Activated B cell treated with CpG ODN at 0.5 μM for 24 hours (primary cell): ENCODE measurements at places on chromosomes 5 and 9. TPM values are rescaled to one million over a fixed set of nuclear protein-coding genes. Genes with fewer than 3 reads are reported as not detected.

- H3K4me1 ChIP-seq: no peaks in the 10 kb centered on the region
- H3K4me3 ChIP-seq: no peak overlapping the region
- no peak overlapping the region for H3K27ac ChIP-seq
- no peaks in the 10 kb centered on the region for H3K36me3 ChIP-seq
- H3K27me3 ChIP-seq: no peaks in the 10 kb centered on the region
Observed at GRCh38 chr5:31232273-31232888, 38.9 kb downstream of the CDH6 start.

DNA sequence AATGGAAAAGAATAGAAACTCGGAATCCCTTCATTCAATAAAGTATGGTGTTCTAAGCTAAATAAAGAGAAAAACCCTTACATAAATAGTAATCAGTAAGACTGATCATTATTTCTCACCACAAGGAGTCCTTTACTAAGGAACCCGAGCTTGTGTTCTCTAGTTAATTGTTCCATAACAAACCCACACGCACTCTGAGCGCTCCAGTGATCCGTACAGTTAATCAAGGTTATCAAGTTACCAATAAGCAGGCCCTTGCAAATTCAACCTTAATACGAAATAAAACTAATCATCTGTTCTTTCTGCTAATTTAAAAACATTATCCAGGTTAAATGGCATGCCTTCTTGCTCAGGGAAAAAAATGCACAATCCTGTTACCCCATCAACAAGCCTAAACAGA lies 224.4 kb downstream of the FRMD3 start:
- no peak overlapping the region for H3K4me3 ChIP-seq
- no peaks in the 10 kb centered on the region for H3K4me1 ChIP-seq
- no peak overlapping the region for H3K27ac ChIP-seq

DNA sequence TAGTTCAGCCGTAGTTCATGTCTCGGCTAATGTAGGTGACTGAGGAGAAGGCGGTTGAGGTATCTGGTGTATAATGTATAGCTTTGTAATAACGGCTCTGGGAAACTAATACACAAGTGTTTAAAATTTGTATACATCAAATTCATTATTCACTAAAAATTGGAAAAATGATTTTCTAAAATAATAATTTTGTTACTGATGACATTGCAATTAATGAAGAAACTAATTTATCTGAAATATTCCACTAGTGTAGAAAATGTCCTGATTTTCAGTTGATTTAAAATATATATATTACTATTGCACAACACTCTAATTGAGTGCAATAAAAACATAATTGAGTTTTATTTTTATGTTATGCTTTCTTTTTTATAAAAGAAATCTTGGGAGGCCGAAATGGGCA lies 823.0 kb downstream of the TAF11L14 start:
- no peaks in the 10 kb centered on the region for H3K27me3 ChIP-seq
- H3K36me3 ChIP-seq: no peaks in the 10 kb centered on the region
- H3K4me3 ChIP-seq: no peak overlapping the region
- no peak for DNase-seq
- H3K27ac ChIP-seq: no peak overlapping the region
- H3K4me1 ChIP-seq: no peaks in the 10 kb centered on the region

DNA sequence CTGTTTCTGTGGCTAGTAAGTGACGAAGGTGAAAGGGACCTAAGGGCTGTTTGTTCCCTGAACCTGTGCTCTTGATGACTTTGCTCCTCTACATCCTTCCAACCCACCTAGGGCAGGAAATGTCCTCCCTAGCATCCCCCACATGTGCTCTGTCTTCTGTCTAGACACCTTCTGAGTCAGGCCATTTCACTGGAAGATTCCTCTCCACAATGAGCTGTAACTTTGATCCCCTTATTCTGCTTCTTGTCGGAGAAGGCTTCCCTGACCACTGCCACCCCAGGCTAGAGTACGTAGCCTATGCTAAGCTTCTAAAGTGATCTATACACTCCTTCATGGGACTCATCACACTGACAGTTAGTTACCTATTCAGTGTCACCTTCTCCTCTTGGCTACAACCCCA lies 21.7 kb downstream of the SPAAR start:
- H3K4me1 ChIP-seq: peaks cover 3% of the 10 kb centered on the region
- DNase-seq: no peak
- H3K36me3 ChIP-seq: no peaks in the 10 kb centered on the region

DNA sequence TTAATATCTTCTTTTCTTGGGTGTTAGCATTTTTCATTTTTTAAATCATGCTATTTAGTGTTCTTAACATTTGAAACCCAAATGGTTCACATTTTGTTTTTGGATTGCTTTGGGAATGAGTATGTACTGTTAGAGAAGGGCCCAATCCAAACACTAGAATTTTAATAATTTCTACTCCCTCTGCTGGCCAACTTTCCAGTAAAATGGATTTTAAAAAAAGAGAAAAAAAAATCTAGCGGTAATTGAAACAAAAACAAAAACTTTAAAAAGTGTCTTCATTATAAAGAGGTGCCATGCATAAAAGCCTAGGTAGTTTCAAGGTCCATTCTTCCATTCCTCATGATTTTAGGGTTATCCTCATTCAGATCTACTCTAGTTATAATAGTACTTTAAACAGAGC lies 32.1 kb upstream of the RICTOR start:
- H3K4me3 ChIP-seq: no peak overlapping the region
- no peaks in the 10 kb centered on the region for H3K27me3 ChIP-seq
- no peaks in the 10 kb centered on the region for H3K36me3 ChIP-seq
- H3K27ac ChIP-seq: no peak overlapping the region

DNA sequence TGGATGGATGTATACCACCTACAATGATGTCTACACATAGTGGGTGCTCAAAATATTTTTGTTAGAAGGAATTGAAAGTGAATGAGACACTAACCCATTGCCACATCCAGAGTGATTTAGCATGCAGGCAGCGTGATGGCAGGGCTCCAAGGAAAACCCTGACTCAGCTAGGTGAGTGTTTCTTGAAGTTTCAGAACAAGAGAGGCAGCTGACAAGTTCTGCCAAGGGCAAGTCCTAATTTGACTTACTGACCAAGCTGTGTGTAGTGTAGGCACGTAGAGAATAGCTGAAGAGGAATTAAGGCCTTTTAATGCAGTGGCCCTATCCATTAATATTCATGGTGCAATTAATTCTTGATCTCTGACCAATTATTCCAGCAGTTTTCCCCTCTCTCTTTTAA lies 107.8 kb upstream of the ATP10B start:
- H3K36me3 ChIP-seq: no peaks in the 10 kb centered on the region
- H3K27me3 ChIP-seq: peaks cover 2% of the 10 kb centered on the region
- no peaks in the 10 kb centered on the region for H3K4me1 ChIP-seq
- no peak overlapping the region for H3K27ac ChIP-seq

DNA sequence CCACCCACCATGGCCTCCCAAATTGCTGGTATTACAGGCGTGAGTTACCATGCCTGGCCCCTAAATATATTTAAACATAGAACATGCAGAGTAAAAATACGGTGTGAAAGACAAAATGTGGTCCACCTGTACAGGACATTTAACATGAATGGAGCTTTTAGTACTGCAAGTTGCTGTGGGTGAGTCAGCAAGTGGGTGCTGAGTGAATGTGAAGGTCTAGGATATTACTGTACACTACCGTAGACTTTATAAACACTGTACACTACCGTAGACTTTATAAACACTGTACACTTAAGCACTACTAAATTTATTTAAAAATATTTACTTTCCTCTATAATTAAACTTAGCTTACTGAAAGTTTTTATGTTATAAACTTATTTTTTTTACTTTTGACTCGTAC lies 317.8 kb downstream of the PRDM9 start:
- H3K27ac ChIP-seq: no peak overlapping the region
- no peaks in the 10 kb centered on the region for H3K4me1 ChIP-seq
- H3K36me3 ChIP-seq: no peaks in the 10 kb centered on the region
- no peak overlapping the region for H3K4me3 ChIP-seq
- DNase-seq: no peak
- no peaks in the 10 kb centered on the region for H3K27me3 ChIP-seq

- no peak overlapping the region for H3K27ac ChIP-seq
- no peaks in the 10 kb centered on the region for H3K4me1 ChIP-seq
- H3K36me3 ChIP-seq: no peaks in the 10 kb centered on the region
- H3K27me3 ChIP-seq: peaks cover 44% of the 10 kb centered on the region
Observed at GRCh38 chr9:121662359-121662758, 10.9 kb downstream of the DAB2IP start.

DNA sequence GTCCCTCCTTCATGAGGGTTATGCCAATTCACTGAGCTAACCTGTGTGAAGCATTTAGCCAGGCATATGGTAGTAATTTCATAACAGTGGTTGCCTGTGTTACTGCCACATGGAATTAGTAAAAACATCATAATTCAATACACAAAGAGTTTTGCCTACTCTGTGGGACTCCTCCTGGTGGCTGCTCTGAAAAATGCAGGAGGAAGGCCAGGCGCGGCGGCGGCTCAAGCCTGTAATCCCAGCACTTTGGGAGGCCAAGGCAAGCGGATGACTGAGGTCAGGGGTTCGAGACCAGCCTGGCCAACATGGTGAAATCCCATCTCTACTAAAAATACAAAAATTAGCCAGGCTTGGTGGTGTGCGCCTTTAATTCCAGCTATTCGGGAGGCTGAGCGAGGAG lies 547.3 kb downstream of the CDK5RAP2 start:
- DNase-seq: no peak
- no peak overlapping the region for H3K4me3 ChIP-seq
- no peak overlapping the region for H3K27ac ChIP-seq

Gene GNPDA1
- total RNA-seq: 14.2 and 15.0 TPM in 2 replicates

Gene GRXCR2
- total RNA-seq: not detected in 2 replicates

Gene PCDHA3
- not detected in 2 replicates for total RNA-seq

DNA sequence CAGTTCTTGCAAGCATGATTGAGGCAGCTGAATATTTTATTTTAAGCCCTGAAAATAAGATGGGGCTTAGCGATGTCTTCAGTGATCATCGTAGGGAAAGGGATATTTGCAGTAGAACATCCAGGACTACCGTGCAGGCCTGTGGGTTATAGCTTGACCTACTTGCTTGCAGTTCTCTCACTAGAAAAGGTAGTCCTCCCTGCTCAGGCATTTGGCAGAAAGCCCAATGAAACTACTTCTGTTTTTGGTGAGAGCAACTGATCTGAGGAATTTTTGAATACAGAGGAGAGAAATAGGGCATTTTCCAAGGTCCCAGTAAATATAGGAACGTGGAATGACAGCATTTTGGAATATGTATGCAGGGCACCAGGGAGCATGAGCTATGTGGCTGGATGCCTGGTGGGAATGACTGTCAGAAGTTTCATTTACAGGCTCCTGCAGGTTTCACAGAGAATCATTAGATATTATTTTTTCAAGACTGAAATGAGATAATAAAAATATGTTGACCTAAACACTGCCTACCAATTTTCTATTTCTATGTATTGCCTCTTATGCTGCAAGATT lies 417.9 kb upstream of the ACTBL2 start:
- no peaks in the 10 kb centered on the region for H3K36me3 ChIP-seq
- no peaks in the 10 kb centered on the region for H3K27me3 ChIP-seq
- H3K4me3 ChIP-seq: no peak overlapping the region
- no peaks in the 10 kb centered on the region for H3K4me1 ChIP-seq
- DNase-seq: no peak

DNA sequence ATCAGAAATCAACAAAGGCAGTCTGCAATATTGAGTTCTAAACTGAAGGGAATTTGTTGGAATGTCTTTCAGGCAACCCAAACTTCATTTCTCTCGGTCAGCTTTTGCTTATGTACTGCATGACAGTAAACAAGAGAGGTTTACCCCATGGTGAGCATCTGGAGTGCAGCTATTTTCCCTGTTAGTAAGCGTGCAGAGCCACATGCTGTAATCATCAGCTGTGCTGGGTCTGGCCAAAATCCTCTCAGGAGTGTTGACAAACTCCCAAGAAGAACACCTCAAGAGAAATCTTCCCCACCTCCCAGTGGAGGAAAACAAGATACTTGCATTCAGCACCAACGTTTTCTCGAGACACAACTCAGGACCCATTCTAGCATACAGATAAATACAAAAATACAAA lies 83.6 kb upstream of the ADAMTSL1 start:
- H3K4me1 ChIP-seq: no peaks in the 10 kb centered on the region
- H3K27ac ChIP-seq: no peak overlapping the region
- no peak overlapping the region for H3K4me3 ChIP-seq
- no peak for DNase-seq
- H3K27me3 ChIP-seq: no peaks in the 10 kb centered on the region

DNA sequence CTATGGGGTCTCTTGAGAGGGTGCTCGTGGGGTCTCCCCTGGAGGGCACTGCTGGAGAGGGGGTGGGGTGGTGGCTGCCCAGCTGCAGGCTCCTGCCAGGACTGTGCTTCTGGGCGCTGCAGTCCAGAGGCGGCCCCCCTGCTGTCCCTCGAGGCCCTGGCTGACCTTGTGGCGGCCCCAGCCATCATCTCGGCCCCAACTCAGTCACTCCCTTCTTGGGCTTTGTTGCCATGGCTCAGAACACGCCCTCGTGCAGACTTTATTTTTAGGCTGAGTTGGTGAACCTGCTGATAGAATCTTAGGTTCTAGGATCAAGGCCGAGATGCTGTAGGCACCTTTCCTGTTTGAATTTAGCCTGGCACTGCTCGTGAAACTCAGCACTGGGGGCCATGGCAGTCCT lies 22.8 kb downstream of the FBXW5 start:
- no peaks in the 10 kb centered on the region for H3K4me1 ChIP-seq
- no peaks in the 10 kb centered on the region for H3K27me3 ChIP-seq
- DNase-seq: no peak

Gene SFXN1
- 40.2 and 46.9 TPM in 2 replicates for total RNA-seq

Gene MAMDC2
- total RNA-seq: not detected in 2 replicates

Gene ZNF879
- total RNA-seq: 8.2 and 9.4 TPM in 2 replicates

Gene SIT1
- 27.5 and 28.0 TPM in 2 replicates for total RNA-seq

DNA sequence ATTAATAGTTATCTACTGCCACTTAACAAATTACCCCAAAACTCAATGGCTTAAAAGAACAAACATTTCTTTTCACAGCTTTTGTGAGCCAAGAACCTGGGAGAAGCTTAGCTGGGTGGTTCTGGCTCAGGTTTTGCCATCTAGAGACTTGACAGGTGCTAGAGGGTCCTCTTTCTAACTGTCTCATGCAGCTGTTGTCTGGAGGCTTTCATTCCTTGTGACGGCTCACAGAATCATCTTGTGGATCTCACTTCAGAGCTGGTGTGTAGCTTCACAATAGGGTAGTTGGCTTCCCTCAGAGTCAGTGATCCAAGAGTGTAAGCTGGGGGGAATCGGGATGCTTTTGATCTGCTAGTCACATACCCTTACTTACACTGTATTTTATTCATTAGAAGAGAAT lies 81.2 kb upstream of the APC start:
- H3K4me3 ChIP-seq: no peak overlapping the region
- H3K27me3 ChIP-seq: peaks cover 8% of the 10 kb centered on the region
- no peak overlapping the region for H3K27ac ChIP-seq
- no peaks in the 10 kb centered on the region for H3K4me1 ChIP-seq
- DNase-seq: no peak

GRCh38 chr5:37121027-37121426 lies 128.1 kb downstream of the CPLANE1 start:
- H3K27ac ChIP-seq: no peak overlapping the region
- H3K4me3 ChIP-seq: no peak overlapping the region
- H3K4me1 ChIP-seq: peaks cover 8% of the 10 kb centered on the region
- no peak for DNase-seq
- H3K36me3 ChIP-seq: peaks cover 21% of the 10 kb centered on the region

- H3K4me3 ChIP-seq: no peak overlapping the region
- H3K4me1 ChIP-seq: peaks cover 1% of the 10 kb centered on the region
- no peaks in the 10 kb centered on the region for H3K36me3 ChIP-seq
- H3K27ac ChIP-seq: no peak overlapping the region
- H3K27me3 ChIP-seq: peaks cover 42% of the 10 kb centered on the region
Observed at GRCh38 chr9:91943478-91944470, 6.3 kb downstream of the ROR2 start.
